ENCODE measurements at places on chromosomes 2 and 18. TPM values are rescaled to one million over a fixed set of nuclear protein-coding genes. Genes with fewer than 3 reads are reported as not detected.

Gene TMEM200C
- 4.3 TPM for total RNA-seq

Gene TTC32
- 3.6 TPM for total RNA-seq

Gene MCFD2
- 65.4 TPM for total RNA-seq

Gene CHRND
- 0.35 TPM for total RNA-seq

Gene RGPD4
- not detected for total RNA-seq

Gene EPG5
- total RNA-seq = 23.3 TPM

Gene SLC9A4
- total RNA-seq = not detected

Gene DAPL1
- total RNA-seq = not detected

Gene ABHD3
- 8.7 TPM for total RNA-seq

Gene ALPP
- not detected for total RNA-seq

Gene CPLX4
- not detected for total RNA-seq

Gene PAIP2B
- total RNA-seq = 20.5 TPM

Gene DSC1
- total RNA-seq = 52.4 TPM

Gene ADD2
- total RNA-seq = 2.8 TPM

Gene TUBA4B
- not detected for total RNA-seq

Gene LOXL3
- 8.4 TPM for total RNA-seq

Gene SLC4A1AP
- 16.5 TPM for total RNA-seq

Gene CHRNA1
- total RNA-seq = not detected

Gene FIGN
- total RNA-seq = 7.3 TPM

Gene LRRC30
- total RNA-seq = not detected

Gene PCBP1
- 248 TPM for total RNA-seq

Gene SUPT7L
- 23.6 TPM for total RNA-seq

Gene RPRM
- total RNA-seq = 0.44 TPM

Gene RAX
- not detected for total RNA-seq

Gene CGREF1
- total RNA-seq = 5.9 TPM

Gene CD28
- 2.9 TPM for total RNA-seq

Gene RAB6D
- 0.13 TPM for total RNA-seq

Gene PRKAG3
- total RNA-seq = 0.18 TPM

Gene TSPYL6
- not detected for total RNA-seq

Gene SLC23A3
- total RNA-seq = 0.50 TPM

Gene MAPK4
- 64.4 TPM for total RNA-seq

Gene GCG
- not detected for total RNA-seq

Gene BUB1
- total RNA-seq = 1.6 TPM

Gene SNTG2
- 1.6 TPM for total RNA-seq

Gene DLX1
- total RNA-seq = 0.15 TPM

Gene REG3G
- total RNA-seq = not detected

Gene CD8B2
- total RNA-seq = not detected

Gene HOXD12
- not detected for total RNA-seq

Gene C2orf81
- 0.59 TPM for total RNA-seq

Gene ZNF532
- total RNA-seq = 57.9 TPM

Gene OSR1
- total RNA-seq = 59.7 TPM

Gene UPP2
- not detected for total RNA-seq

Gene ADAM23
- 31.1 TPM for total RNA-seq

Gene UGT1A4
- total RNA-seq = not detected

Gene LYPD1
- total RNA-seq = 0.35 TPM

Gene PLEK
- total RNA-seq = 7.3 TPM

Gene PROKR1
- total RNA-seq = 0.12 TPM

Gene FKBP1B
- 4.6 TPM for total RNA-seq

Gene DYSF
- 36.8 TPM for total RNA-seq

Gene FHOD3
- 117 TPM for total RNA-seq

Gene CCDC102B
- total RNA-seq = 7.4 TPM

Gene GNLY
- 0.52 TPM for total RNA-seq

Gene TLX2
- not detected for total RNA-seq

Gene INPP5D
- 7.2 TPM for total RNA-seq

Gene REL
- total RNA-seq = 7.3 TPM

Gene ZNF892
- 2.9 TPM for total RNA-seq

Gene KCNG2
- not detected for total RNA-seq

Gene DCAF17
- total RNA-seq = 10.7 TPM

Gene SGPP2
- 8.8 TPM for total RNA-seq

Gene G6PC2
- not detected for total RNA-seq

All from left cardiac atrium (tissue), 4 donors.